ENCODE measurements at places on chromosomes 1 and 21. TPM values are rescaled to one million over a fixed set of nuclear protein-coding genes. Genes with fewer than 3 reads are reported as not detected.

Gene CAPN9
- not detected for total RNA-seq

Gene UAP1
- total RNA-seq: 262 TPM

Gene TUFT1
- 8.5 TPM for total RNA-seq

Gene NGF
- 7.9 TPM for total RNA-seq

Gene A3GALT2
- not detected for total RNA-seq

Gene CFAP107
- total RNA-seq: 0.12 TPM

Gene RCC1
- 87.7 TPM for total RNA-seq

Gene NLRP3
- 0.62 TPM for total RNA-seq

Gene DFFA
- total RNA-seq: 50.4 TPM

Gene ST6GALNAC5
- 4.4 TPM for total RNA-seq

Gene RGS13
- total RNA-seq: not detected

Gene CCDC27
- not detected for total RNA-seq

Gene FCMR
- total RNA-seq: 0.37 TPM

Gene UBE2U
- not detected for total RNA-seq

Gene CCDC17
- total RNA-seq: 0.77 TPM

Gene PGBD2
- total RNA-seq: 7.2 TPM

Gene EXTL2
- 28.8 TPM for total RNA-seq

Gene PACC1
- total RNA-seq: 19.2 TPM

Gene NTRK1
- not detected for total RNA-seq

Gene TIE1
- 67.9 TPM for total RNA-seq

Gene SH2D5
- total RNA-seq: 29.5 TPM

Gene TCP10L
- under 0.01 TPM for total RNA-seq

Gene LRRC8B
- total RNA-seq: 1.8 TPM

Gene OR2W3
- total RNA-seq: not detected

Gene RCSD1
- not detected for total RNA-seq

Gene CFAP141
- not detected for total RNA-seq

Gene KRTAP7-1
- total RNA-seq: not detected

Gene GORAB
- 19.7 TPM for total RNA-seq

Gene FALEC
- total RNA-seq: 0.25 TPM

Gene TRMT1L
- 28.0 TPM for total RNA-seq

Gene IGFN1
- total RNA-seq: 4.6 TPM

Measured in uterine smooth muscle cell (primary cell).